Right lung (tissue), 10 donors: ENCODE measurements at places on chromosomes 13 and 19. TPM values are rescaled to one million over a fixed set of nuclear protein-coding genes. Genes with fewer than 3 reads are reported as not detected.

SHANK1 gene
- 4.1 TPM for polyA plus RNA-seq

CGB3 gene
- not detected for polyA plus RNA-seq

OR7D2 gene
- polyA plus RNA-seq, result 0.06 TPM

LILRA2 gene
- polyA plus RNA-seq, result 0.94 TPM

C1QTNF9 gene
- polyA plus RNA-seq, result 0.33 TPM

FCER2 gene
- polyA plus RNA-seq, result 0.31 TPM

CEACAM5 gene
- 0.23 TPM for polyA plus RNA-seq

DMKN gene
- 145 TPM for polyA plus RNA-seq

AXL gene
- 29.6 TPM for polyA plus RNA-seq

DNA sequence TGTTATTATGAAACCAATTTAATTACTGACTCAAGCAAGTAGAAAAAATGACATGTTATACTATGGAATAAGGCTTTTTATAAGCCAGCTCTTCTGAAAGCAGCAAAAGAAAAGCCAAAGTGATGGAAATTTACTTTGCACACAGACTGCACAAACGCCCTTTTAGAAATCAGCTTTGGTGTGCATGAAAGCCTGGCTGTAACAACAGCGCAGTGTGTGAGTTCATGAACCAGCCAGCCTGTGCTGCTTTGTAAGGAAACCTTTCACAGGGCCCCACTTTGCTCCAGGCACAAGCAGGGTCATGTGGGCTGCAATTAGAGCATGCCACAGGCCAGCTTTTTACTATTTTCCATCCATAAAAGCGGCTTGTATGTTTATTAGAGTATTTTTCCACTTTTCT, 13.6 kb upstream of the IFT88 start:
- no peak for DNase-seq

- DNase-seq, result no peak
Observed at GRCh38 chr19:48090281-48090802, 20.3 kb downstream of the PLA2G4C start.

DNA sequence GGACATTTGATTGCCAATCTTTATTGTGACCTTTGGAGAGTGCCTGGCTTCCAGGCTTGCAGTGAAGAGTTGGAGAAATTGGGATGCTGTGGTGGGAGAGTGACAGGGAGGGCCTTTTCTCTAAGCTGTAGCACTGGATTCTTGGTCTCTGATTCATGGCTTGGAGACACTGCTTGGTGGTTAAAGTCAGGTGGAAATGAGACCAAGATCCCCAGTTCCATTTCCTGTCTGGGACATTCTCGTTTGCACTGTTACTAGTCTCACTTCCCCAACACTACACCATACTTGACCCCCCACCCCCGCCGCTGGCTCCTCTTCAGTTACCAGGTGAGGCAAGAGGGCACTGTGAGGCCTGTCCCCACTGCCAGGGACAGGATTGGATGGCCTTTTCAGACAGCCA, 2.9 kb downstream of the SUPT5H start:
- no peak for DNase-seq

GRCh38 chr19:35216833-35217648, 11.5 kb downstream of the FAM187B start:
- DNase-seq, result no peak

DNA sequence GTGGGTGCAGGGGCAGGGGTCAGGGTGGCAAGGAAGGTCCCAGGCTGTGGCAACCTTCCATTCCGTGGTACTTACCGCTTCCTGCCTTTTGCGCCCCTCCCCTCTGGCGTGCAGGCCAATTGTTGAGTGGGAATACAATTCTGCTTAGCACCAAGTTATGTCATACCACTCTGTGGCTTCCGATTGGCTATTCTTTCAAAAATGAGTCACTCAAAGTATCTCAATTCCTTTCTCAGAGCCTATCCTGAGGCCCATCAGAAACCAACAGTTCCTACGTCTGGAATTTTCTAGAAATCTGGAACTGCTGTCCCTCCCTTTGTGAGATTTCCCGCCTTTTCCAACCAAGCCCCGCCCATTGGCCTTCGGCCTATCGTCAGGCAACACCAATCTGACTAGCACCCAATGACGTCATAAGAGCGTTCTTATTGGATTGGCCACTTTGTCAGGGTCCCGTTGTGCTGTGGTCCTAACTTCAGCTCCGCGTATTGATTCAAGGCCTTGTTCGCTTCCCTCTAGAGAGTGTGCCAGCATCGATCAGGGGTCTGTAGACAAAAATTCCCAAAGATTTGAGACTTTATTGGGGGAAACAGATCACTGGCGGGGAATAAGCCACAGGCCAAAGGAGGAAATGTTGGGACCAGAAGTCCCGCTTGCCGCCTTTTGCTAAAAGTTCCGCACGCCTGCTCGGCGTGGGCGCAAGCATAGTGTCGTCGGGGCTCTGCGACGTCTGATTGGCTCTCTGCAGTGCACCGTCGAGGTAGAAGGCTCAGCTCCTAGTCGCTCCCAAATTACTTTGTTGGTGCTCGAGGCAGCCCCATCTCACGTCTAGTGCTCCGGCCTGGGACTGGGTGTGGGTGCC, 11.7 kb downstream of the NTN5 start:
- peak; percentile 81 for DNase-seq

DNA sequence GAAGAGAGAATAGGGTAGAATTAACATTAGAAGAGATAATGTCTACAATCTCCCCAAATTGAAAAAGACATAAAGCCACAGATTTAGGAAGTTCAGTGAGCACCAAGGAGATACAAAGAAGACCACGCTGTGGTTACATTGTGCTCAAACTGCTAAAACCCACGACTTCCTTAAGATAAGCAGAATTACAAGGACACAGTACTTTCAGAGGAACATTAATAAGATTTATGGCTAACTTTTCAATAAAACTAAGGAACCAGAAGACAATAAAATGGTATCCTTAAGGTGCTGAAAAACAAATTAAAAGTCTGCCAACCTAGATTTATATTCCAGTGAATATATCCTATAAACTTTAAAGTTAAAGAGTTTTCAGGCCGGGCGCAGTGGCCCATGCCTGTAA, 7.4 kb upstream of the IL17D start:
- DNase-seq, result no peak

GRCh38 chr13:49297338-49297737, 49.6 kb downstream of the CDADC1 start:
- DNase-seq, result no peak

GRCh38 chr19:46533621-46534081, 38.0 kb upstream of the PNMA8B start:
- no peak for DNase-seq

GRCh38 chr19:3762501-3763459, at the start of gene MRPL54:
Gene MRPL54 (plus strand): TSS chr19:3762682. CDS start chr19:3762701, 19 bp downstream.
- DNase-seq, result peak; percentile 100

DNA sequence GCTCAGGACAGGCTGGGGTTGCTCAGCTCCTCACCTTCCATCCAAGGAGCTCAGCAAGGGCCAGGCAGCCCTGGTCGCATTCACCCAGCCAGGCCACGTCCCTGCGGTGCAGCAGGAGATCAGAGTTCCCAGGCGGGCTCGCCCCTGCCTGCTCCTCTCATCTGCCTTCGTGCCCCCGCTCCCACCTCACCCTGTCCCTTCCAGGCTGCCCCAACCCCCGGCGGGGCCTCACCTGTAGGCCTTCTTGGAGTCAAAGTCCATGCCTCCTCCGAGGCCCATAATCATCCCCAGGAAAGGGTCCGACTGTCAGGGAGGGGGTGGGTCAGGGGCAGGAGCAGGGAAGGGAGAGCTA, 1.3 kb upstream of the RINL start:
- no peak for DNase-seq

DNA sequence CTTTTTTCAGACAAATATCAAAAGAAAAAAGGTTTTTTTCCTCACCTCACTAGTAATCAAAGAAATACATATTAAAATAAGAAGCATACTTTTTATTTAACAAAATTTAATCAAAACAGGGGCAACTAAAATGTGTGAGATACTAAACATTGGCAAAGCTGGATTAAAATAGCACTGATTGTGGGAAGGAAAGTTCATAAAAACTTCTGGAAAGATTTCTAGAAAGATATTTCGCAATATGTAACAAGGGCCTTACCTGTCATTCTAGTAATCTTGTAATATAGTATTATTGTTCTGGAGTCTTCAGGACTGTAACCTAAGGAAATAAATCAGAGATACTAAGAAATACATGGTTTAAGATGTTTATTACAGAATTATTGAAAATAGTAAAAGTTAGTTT, 482.5 kb downstream of the SUCLA2 start:
- DNase-seq, result no peak

GRCh38 chr13:39405596-39406205, 197.3 kb downstream of the LHFPL6 start:
- no peak for DNase-seq

GRCh38 chr13:73162912-73163911, 104.4 kb downstream of the KLF5 start:
- DNase-seq, result no peak

DNA sequence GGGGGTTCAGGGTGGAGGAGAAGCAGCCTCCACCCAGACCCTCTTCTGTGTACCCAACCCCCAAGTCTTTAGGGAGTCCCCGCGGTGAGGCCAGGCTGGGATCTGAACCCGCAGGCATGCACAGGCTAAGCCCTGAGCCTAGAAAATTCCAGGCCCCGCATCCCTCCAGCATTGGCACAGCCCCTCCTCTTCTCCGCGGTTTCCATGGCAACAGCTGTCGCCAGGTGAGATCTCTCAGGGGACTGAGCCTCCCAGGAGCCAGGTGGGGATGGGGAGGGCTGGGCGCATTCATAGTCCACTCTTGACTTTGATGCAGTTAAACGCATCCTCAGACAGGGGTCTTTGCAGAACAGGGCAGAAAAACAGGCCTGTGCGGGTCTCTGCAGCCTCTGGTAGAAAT, 48.3 kb upstream of the USP29 start:
- DNase-seq, result no peak

GRCh38 chr13:113730831-113731191, 28.2 kb upstream of the TMEM255B start:
- DNase-seq, result no peak

GRCh38 chr13:113296823-113297369, at the start of gene LAMP1:
Gene LAMP1 (plus strand): TSS chr13:113297239. CDS start chr13:113297435, 196 bp downstream.
- DNase-seq, result peak; percentile 99

DNA sequence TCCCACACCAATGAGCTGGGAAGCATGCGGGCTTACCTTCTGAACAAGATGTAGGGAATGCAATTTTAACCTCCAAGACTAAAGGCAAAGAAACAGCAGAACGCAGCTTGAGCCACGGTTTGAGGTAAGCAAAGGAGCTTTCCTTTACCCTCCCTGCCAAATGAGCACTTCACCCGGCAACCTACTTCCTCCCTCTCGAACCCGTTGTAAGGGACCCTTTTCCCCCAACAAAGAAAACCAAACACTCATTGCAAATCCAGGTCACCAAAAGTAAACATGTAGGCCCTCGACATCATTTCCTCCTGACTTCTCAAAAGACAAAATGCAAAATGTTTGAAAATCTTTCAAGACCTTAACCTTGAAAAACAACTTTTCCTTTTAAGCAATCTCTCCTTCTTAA, 65.3 kb downstream of the ABCC4 start:
- DNase-seq, result peak; percentile 46

DNA sequence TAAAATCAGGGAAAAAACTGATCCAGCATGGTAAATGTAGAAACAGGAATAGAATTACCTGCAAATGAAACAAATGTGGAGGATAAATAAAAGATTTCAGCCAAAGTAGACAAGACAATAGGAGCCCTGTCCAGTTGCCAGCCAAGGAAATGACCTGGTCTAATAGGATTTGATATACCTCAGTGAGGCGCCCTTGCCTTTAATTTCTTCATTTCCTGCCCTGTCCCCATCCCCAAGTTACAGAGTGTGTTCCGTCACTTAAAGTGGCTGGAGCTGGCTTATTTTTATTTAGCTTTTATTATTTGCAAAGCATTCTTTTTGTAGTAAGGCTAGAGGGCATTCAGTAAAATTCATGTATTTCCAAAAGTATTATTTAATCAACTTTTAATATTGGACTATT, 1022.0 kb downstream of the EFNB2 start:
- no peak for DNase-seq

DNA sequence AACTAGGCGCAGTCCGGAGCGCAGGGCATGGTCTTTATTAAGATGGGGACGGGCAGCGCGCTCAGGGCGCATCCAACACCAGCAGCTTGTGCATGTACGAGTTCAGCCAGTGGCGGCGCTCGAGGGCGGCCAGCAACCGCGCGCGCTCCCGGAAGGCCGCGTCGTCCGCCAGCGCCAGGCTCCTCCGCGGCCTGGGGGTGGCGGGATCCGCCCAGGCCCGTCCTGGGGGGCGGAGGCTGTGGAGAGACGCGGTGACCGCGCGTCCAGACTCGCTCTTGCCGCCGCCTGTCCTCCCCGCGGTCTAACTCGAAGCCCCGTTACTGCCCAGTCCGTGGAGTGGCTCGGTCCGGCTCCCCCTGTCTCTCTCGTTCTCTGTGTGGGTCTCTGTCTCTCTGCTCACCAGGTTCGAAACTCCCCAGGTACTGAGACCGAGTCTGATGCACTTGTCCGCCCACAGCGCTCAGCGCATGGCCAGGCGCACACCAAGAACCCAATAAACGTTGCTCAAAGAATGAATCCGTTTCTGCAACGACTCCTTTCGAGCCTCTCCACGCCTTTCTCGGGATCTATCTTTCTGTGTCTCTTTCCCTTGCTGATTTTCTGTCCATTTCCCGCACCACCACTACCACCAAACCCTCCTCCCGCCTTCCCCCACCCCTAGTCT, 702 bp downstream of the PTH2 start:
- no peak for DNase-seq
